Left ventricle myocardium inferior (tissue), 1 donor: ENCODE measurements at places on chromosomes 3 and 15.

GRCh38 chr3:59425942-59426341, 376.1 kb upstream of the CFAP20DC start:
- no peak for DNase-seq

GRCh38 chr3:18529631-18530030, 104.5 kb upstream of the SATB1 start:
- no peak for DNase-seq

GRCh38 chr3:38722781-38723568, 73.5 kb upstream of the SCN5A start:
- DNase-seq: no peak

DNA sequence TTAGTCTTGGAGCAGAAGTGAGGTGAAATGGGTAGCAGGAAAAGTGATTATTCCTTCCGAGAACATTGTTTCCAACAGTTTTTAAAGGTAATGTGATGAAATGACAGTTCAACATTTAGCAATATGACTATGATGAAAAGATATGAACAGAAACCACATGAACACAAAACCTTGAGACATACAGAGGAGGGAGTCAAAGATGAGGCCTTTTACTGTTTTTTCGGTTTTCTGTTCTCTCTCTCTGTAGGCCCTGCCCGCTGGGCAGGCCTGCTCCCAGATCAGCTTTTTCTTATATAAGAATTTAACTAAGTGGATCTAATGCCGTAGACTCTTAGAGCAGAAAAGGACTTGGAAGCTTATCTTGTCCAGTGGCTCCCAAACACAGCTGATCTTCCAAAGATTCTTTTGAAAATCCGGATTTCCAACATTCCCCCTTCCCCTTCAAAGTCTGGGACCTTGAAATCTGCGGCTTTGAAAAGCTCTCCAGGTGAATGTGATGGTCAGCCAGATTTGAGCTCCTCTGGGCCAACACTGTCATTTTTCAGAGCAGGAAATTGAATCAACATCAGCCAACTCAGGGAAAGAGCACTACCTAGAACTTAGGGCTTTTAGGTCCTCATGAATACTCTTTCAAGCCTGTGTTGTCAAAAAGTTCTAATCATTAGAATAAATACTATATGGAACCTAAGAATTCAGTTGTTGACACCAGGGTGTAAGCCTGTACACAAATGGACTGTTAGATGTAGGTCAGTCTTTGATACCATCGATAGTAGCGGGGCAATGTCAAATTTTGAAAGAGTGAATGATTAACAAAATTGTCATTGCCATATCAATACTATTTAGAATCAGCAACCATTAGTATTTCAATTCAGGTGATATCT, 372.7 kb downstream of the SHQ1 start:
- DNase-seq: no peak

- no peak for DNase-seq
Observed at GRCh38 chr3:178270838-178271237, 265.4 kb upstream of the KCNMB2 start.

DNA sequence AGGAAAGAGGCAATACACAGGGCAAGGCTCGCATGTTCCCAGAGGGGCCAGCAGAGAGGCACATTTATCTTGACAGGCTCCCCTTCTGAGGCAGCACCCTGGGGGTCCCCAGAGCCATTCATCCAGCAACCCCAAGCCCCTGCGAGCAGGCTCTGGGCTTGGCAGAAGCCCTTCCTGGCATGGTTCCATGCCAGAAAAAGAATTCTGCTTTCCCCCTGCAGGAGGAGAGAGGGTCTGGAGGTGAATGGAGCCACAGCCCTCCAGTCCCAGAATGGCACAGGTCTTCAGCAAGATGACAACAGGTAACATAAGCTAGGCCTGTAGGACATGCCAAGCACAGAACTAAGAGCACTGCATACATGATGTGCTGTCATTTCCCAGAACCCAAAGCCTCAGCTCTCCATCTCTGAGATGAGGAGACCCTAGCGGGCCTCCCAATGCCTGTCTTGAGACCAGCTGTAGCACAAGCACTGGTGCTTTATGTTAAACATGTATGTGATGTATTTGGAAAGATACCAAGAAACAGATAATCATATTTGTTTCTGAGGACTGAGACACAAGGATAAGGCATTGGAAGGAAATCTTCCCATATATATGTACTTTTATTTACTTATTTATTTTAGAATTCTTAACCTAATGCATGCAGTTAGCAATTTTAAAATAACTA, 121.6 kb downstream of the ALDH1A2 start:
- DNase-seq: no peak

DNA sequence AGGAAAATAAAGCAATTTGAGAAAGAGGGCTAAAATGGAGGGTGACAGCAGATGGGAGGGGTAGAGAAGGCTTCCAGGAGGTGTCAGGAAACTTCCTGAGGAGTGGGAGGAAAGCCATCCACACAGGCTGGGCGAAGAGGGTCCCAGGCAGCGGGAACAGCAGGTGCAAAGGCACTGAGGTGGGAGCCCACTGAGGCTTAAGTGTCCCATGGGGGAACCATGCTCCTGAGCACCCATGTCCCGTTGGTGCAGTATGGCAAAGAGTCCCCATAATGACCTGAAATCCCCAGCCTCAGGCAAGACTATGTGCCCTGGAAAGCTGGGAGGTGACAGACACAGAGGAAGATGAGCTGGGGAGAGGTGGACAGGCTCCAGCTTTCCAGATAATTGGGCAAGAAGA, 30.0 kb downstream of the CFAP100 start:
- DNase-seq: no peak

DNA sequence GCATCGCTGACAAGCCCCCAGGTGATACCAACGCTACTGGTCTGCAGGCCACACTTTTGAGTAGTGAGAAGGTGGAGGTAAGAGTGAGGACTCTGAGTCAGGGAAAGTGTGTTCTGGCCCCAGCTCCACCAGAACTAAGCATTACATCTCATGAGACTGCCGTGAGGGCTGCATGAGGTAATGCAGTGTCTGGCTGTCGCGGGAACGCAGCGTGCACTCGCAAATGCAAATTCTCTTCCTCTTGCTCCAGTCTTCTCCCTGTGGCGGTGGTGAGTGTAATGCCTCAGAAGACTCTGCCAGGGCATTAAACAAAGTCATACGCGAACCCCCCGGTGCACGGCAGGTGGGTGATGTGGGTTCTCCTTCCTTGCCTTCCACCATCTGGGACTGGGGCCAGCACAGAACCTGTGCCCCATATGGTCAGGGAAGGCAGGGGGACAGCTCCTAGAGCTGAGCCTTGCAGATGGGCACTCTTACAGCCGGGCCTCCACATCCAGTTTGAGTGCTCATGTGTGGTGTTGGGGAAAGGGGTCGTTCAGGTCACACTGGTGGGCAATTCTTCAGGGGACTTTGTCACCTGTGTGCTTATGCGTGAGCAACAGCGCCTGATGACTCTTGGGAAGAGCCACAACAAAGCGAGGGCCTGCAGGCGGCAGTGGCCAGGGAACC, 175.8 kb downstream of the XXYLT1 start:
- DNase-seq: peak; percentile 8
